CD4-positive, CD25-positive, alpha-beta regulatory T cell (primary cell): ENCODE measurements at places on chromosomes 2 and 18. TPM values are rescaled to one million over a fixed set of nuclear protein-coding genes. Genes with fewer than 3 reads are reported as not detected.

Gene LBX2
- not detected for total RNA-seq

- no peak for DNase-seq
These were observed 200.6 kb downstream of the PPP1R1C start for GRCh38 chr2:182186132-182186735.

- no peak for DNase-seq
These were observed 109.7 kb downstream of the CD8B2 start for GRCh38 chr2:106596844-106597243.

- DNase-seq: no peak
These were observed 153.1 kb upstream of the THUMPD2 start for GRCh38 chr2:39932198-39932597.

- DNase-seq: no peak
These were observed 75.5 kb upstream of the ST8SIA3 start for GRCh38 chr18:57276829-57277228.
